ENCODE measurements at places on chromosomes 6 and 20.

DNA sequence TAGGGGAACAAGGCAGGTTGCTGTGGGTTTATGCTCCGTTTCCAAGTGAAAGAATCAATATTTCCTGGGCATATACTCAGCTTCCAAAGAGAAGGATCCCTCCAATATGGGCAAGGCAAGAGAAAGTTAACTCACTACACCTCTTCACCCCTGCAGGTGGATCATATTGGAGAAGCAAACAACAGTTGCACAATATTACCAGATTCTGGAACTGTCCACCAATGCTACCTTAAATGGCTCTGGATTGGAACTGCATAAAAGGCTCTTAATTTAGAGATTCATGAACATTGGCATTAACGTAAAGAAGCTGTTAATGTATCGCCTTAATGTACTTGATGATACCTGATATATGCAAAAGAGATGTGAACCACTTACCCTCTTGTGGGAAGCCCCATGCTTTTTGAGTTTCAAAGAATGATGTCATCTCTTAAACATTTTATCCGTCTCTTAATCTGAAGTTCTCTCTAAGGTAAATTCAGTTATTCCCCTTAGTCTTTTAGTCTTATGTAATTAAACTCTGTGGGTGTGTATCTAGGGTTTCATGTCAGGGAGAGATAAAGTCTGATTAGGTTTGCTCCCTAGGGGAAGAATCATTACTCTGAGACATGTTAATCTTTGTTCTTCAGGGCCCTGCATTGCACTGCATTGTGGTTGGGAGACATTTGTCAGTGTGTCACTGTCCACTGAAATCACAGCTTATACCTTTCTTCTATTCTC lies 99.5 kb downstream of the PHACTR1 start:
- DNase-seq = no peak

GRCh38 chr20:942611-943010 lies 26.5 kb upstream of the ANGPT4 start:
- DNase-seq = no peak

GRCh38 chr20:64210656-64211369 lies 44.7 kb upstream of the PCMTD2 start:
- no peak for DNase-seq

GRCh38 chr6:125469915-125470314 lies 168.1 kb upstream of the HDDC2 start:
- DNase-seq = no peak

- no peak for DNase-seq
Observed at GRCh38 chr6:147268254-147268653, 64.0 kb downstream of the STXBP5 start.

GRCh38 chr6:165799391-165800153 lies 136.5 kb upstream of the PDE10A start:
- no peak for DNase-seq

Data from aorta (tissue), 5 donors.